Stimulated activated naive B cell treated with anti-CD40 and anti-IgM and Interleukin-4, amounts not matched to agents 10 μg/mL and 1 μg/mL and 100 μg/mL, for 72 hours (primary cell): ENCODE measurements at places on chromosomes 13 and 19.

GRCh38 chr13:59837101-59837500, 326.6 kb downstream of the DIAPH3 start:
- DNase-seq: no peak
- no peaks in the 10 kb centered on the region for H3K27me3 ChIP-seq
- no peak overlapping the region for H3K27ac ChIP-seq
- no peaks in the 10 kb centered on the region for H3K36me3 ChIP-seq
- H3K4me1 ChIP-seq: no peaks in the 10 kb centered on the region

- H3K27ac ChIP-seq: peak overlapping the region; percentile 85
- no peaks in the 10 kb centered on the region for H3K4me1 ChIP-seq
- H3K4me3 ChIP-seq: peak overlapping the region; percentile 67
- H3K27me3 ChIP-seq: no peaks in the 10 kb centered on the region
Measured at GRCh38 chr19:19372656-19373416, 32.6 kb upstream of the GATAD2A start.

GRCh38 chr13:42078128-42078808, 29.8 kb downstream of the DGKH start:
- no peak overlapping the region for H3K27ac ChIP-seq
- no peak for DNase-seq
- H3K27me3 ChIP-seq: peaks cover 5% of the 10 kb centered on the region

GRCh38 chr19:6011794-6012193, 33.9 kb upstream of the RANBP3 start:
- DNase-seq: no peak
- peaks cover 2% of the 10 kb centered on the region for H3K36me3 ChIP-seq
